HepG2 (cell line): ENCODE measurements at places on chromosomes 5 and 9. TPM values are rescaled to one million over a fixed set of nuclear protein-coding genes. Genes with fewer than 3 reads are reported as not detected.

- H3K27me3 ChIP-seq, result no peaks in the 10 kb centered on the region
- no peak overlapping the region for H3K4me3 ChIP-seq
- no peak for DNase-seq
- no peaks in the 10 kb centered on the region for H3K4me1 ChIP-seq
Observed at GRCh38 chr9:2602704-2603116, 18.9 kb upstream of the VLDLR start.

The IFNK gene
- not detected in 2 replicates for total RNA-seq

- no peak for DNase-seq
- H3K27me3 ChIP-seq, result no peaks in the 10 kb centered on the region
- H3K4me3 ChIP-seq, result no peak overlapping the region
- H3K36me3 ChIP-seq, result peaks cover 20% of the 10 kb centered on the region
- no peaks in the 10 kb centered on the region for H3K4me1 ChIP-seq
Observed at GRCh38 chr5:75356719-75357118, 19.7 kb downstream of the HMGCR start.

The AFAP1L1 gene
- total RNA-seq, result 0.38 and 0.66 TPM in 2 replicates

DNA sequence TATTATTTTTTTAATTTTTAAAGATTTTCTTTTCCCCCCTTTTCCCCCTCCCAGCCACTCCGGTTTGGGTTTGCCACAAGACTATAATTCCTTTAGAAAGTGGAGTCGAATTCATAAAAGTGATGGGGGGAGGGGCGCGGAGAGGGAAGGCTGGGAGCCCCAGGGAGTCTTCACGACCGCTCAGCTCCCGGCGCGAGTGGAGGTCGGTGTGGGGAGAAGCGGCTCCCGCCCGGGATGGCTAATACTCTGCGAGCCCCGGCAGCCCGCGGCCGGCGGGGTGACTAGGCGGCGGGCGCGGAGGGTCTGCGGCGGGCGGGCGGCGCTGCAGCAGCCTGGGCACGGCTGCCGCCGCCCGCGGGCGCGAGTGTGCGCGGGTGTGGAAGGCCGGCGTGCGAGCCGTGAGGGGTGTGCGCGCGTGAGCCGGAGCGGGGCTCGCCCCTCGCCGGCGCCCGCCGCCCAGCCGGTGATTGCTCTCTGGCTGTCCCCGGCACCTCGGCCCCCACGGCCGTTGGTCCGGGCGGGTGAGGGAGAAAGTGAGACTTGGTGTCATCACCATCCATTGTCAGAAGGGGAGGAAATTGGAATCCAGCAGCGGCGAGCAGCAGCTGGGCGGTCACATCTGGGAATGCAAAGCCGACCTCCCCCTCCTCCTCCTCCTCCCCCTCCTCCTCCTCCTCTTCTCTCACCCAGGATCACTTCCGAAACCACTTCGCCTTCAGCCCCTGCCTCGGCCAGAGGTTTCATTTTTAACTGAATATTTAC lies at the start of gene PARP8:
Gene PARP8 (plus strand): TSS at position 377 of the 762 bp plus-strand sequence. CDS start 459 bp downstream, outside the sequence.
- H3K36me3 ChIP-seq, result no peaks in the 10 kb centered on the region
- DNase-seq, result no peak
- no peaks in the 10 kb centered on the region for H3K27me3 ChIP-seq
- H3K4me3 ChIP-seq, result peak within 1 kb of the TSS; percentile 72
- no peak within 1 kb of the TSS for H3K27ac ChIP-seq
- H3K4me1 ChIP-seq, result no peaks in the 10 kb centered on the region

- peaks cover 10% of the 10 kb centered on the region for H3K4me1 ChIP-seq
- no peak overlapping the region for H3K27ac ChIP-seq
- H3K36me3 ChIP-seq, result no peaks in the 10 kb centered on the region
- H3K4me3 ChIP-seq, result no peak overlapping the region
Observed at GRCh38 chr5:149781612-149782011, 51.5 kb downstream of the PPARGC1B start.

The FOXD4L3 gene
- total RNA-seq, result not detected in 2 replicates

GRCh38 chr9:112193572-112194288 lies 18.6 kb upstream of the SUSD1 start:
- DNase-seq, result no peak
- no peaks in the 10 kb centered on the region for H3K27me3 ChIP-seq
- no peak overlapping the region for H3K4me3 ChIP-seq
- H3K27ac ChIP-seq, result no peak overlapping the region
- H3K4me1 ChIP-seq, result no peaks in the 10 kb centered on the region

- no peak for DNase-seq
- no peaks in the 10 kb centered on the region for H3K4me1 ChIP-seq
- no peaks in the 10 kb centered on the region for H3K36me3 ChIP-seq
- no peak overlapping the region for H3K4me3 ChIP-seq
- H3K27ac ChIP-seq, result no peak overlapping the region
Observed at GRCh38 chr5:137155261-137156000, 343.7 kb downstream of the SPOCK1 start.

DNA sequence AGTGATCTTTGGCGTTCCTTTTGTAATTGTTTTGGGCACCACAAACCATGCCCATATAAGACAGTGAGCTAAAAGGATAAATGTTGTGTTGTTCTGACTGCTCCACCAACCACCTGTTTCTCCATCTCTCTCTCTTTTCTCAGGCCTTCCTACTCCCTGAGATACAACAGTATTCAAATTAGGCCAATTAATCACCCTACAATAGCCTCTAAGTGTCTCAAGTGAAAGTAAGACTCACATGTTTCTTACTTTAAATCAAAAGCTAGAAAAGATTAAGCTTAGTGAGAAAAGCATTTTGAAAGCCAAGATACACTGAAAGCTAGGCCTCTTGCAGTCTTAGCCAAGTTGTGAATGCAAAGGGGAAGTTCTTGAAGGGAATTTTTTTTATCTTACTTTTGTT lies 268.8 kb upstream of the NREP start:
- no peak overlapping the region for H3K4me3 ChIP-seq
- no peak for DNase-seq
- H3K27me3 ChIP-seq, result no peaks in the 10 kb centered on the region
- H3K36me3 ChIP-seq, result no peaks in the 10 kb centered on the region
- no peak overlapping the region for H3K27ac ChIP-seq

The LAMC3 gene
- total RNA-seq, result 0.07 TPM in 1 of 2 replicates, not detected in the other

GRCh38 chr5:36215910-36216309 lies 25.8 kb downstream of the NADK2 start:
- H3K4me1 ChIP-seq, result no peaks in the 10 kb centered on the region
- H3K4me3 ChIP-seq, result no peak overlapping the region
- no peak overlapping the region for H3K27ac ChIP-seq
- DNase-seq, result no peak

GRCh38 chr9:4573634-4574389 lies 83.5 kb downstream of the SLC1A1 start:
- H3K27ac ChIP-seq, result no peak overlapping the region
- H3K4me3 ChIP-seq, result no peak overlapping the region
- no peak for DNase-seq
- no peaks in the 10 kb centered on the region for H3K36me3 ChIP-seq

- no peaks in the 10 kb centered on the region for H3K27me3 ChIP-seq
- no peak overlapping the region for H3K4me3 ChIP-seq
- no peaks in the 10 kb centered on the region for H3K4me1 ChIP-seq
- no peak for DNase-seq
- H3K36me3 ChIP-seq, result no peaks in the 10 kb centered on the region
Observed at GRCh38 chr5:57408714-57409113, 73.9 kb downstream of the ACTBL2 start.

DNA sequence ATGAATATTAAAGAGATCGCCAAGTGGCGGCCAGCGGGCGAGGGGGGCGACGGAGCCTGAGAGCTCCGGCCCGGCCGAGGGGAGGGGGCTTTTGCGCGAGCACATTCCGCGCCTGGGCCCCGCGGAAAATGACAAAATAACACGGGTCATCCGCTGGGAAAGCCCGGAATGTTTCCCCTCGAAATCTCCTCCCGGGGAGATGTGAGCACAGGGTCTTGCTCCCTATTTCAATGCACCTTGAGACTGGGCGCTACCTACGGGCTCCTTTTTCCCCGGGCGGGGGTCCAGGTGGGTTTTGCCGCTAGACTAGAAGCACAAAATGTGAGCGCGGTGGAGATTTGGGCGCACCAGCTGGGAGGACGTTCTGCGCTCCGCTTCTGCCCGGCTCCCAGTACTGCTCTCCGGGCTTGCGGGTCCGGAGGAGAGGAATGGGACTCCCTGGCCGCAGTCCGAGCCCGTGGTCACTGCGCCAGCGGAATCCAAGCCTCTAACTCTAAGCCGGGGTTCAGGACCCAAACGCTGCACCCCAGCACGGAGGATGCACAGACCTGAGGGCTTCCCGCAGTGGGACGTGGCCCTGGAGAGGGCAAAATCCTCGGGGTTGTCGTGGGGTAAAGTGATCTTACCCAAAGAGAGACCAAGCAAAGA lies 2.8 kb upstream of the PRDM12 start:
- peaks cover 25% of the 10 kb centered on the region for H3K27me3 ChIP-seq
- peaks cover 29% of the 10 kb centered on the region for H3K4me1 ChIP-seq
- DNase-seq, result no peak
- H3K27ac ChIP-seq, result no peak overlapping the region
- H3K4me3 ChIP-seq, result 0 out of 2 replicates have a peak overlapping the region, but pooled peaks have one; percentile 45

GRCh38 chr5:74576941-74577456 lies 63.5 kb downstream of the ENC1 start:
- H3K4me1 ChIP-seq, result peaks cover 86% of the 10 kb centered on the region
- no peak for DNase-seq
- no peaks in the 10 kb centered on the region for H3K27me3 ChIP-seq
- H3K27ac ChIP-seq, result peak overlapping the region; percentile 29

DNA sequence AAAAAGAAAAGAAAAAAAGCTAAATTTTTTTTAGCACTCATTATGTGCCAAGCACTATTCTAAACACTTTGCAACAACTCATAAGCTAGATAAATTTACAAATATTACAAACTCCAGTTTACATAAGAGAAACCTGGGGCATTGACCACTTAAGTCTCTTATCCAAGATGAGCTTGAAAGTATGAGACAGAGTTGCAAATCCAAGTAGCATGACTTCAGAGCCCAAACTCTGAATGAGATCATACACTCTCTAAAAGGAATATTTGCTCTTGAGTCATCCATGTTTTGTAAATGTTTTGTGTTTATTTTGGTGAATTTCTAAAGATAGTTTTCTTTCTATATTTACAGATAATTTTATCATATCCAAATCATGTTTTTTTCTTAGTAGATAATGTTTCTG lies 4.0 kb upstream of the SHOC1 start:
- DNase-seq, result no peak
- H3K4me3 ChIP-seq, result no peak overlapping the region
- H3K4me1 ChIP-seq, result no peaks in the 10 kb centered on the region
- no peaks in the 10 kb centered on the region for H3K36me3 ChIP-seq
- no peaks in the 10 kb centered on the region for H3K27me3 ChIP-seq

The RMRP gene
- 1,047 and 4,025 TPM in 2 replicates for total RNA-seq

The KIF4B gene
- total RNA-seq, result 0.04 and 0.11 TPM in 2 replicates

The SIT1 gene
- total RNA-seq, result 0.09 and 0.24 TPM in 2 replicates

The PCDHA1 gene
- total RNA-seq, result not detected in 2 replicates

DNA sequence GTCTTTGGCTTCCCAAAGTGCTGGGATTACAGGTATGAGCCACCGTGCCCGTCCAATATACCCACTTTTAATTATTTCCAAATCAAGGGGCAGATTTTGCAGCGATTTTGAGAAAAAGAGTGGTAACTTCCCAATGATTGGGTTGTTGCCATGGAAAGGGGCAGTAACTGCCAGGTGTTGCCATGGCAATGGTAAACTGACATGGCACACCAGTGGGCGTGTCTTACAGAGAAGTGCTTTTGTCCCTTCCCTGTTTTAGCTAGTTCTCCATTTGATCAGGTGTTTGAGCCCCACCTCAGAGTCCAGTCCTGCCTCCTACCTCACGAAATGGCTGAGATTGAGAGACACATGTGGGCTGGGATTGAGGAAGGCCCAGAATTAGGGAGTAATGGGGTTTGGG lies 86.3 kb upstream of the IER5L start:
- H3K4me1 ChIP-seq, result no peaks in the 10 kb centered on the region
- no peak overlapping the region for H3K27ac ChIP-seq
- no peaks in the 10 kb centered on the region for H3K36me3 ChIP-seq
- no peak for DNase-seq

DNA sequence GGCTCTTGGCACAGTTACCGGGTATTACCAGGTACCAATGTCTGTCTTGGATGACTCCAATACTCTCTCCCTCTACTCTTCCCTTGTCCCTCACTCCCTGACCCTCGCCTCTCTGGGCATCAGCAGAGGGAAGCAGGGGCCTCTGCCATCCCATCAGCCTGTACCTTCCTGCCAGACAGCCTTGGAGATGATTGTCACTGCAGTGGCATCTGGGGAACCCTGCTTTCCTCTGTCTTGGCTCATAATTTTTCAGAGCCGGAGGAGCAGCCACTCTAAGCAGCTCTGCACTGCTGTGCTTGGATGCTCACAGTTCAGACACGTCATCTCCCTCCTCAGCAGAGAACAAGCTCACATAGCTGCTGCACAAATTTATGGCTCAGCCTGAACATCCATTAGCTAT lies 274.1 kb downstream of the SMARCA2 start:
- H3K27me3 ChIP-seq, result peaks cover 5% of the 10 kb centered on the region; the same call in 1 of the 3 replicates
- DNase-seq, result no peak
- H3K4me1 ChIP-seq, result peaks cover 21% of the 10 kb centered on the region
- no peak overlapping the region for H3K27ac ChIP-seq

GRCh38 chr5:119789406-119790117 lies 160.2 kb downstream of the FAM170A start:
- H3K27ac ChIP-seq, result no peak overlapping the region
- H3K27me3 ChIP-seq, result no peaks in the 10 kb centered on the region
- H3K4me3 ChIP-seq, result no peak overlapping the region
- no peaks in the 10 kb centered on the region for H3K36me3 ChIP-seq
- DNase-seq, result no peak

GRCh38 chr5:151150471-151151262 lies 6.9 kb downstream of the ANXA6 start:
- no peak for DNase-seq
- no peaks in the 10 kb centered on the region for H3K27me3 ChIP-seq
- H3K27ac ChIP-seq, result peak overlapping the region; percentile 27
- H3K36me3 ChIP-seq, result peaks cover 9% of the 10 kb centered on the region
- peaks cover 53% of the 10 kb centered on the region for H3K4me1 ChIP-seq
- H3K4me3 ChIP-seq, result no peak overlapping the region

DNA sequence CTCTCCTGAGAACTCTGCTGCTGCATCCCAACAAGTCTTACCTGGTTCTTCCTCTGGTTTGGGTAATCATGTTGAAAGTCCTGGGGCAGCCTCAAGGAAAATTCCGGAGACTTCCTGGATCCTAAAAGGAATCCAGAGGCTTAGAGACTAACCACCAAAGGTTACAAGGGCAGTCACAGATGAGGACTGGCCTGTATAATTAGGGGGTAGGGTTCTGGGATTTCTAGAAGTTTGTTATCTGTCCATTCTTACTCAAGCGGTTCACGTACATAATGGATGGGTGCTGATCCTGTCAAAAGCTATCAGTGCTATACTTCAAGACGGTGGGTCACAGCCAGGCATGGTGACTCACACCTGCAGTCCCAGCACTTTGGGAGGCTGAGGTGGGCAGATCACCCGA lies 51.4 kb upstream of the EPB41L4B start:
- DNase-seq, result no peak
- H3K27me3 ChIP-seq, result 0 out of 3 replicates have a peak, but pooled peaks cover 4% of the 10 kb centered on the region

- H3K4me1 ChIP-seq, result peaks cover 41% of the 10 kb centered on the region
- no peaks in the 10 kb centered on the region for H3K36me3 ChIP-seq
- H3K27ac ChIP-seq, result no peak overlapping the region
- no peaks in the 10 kb centered on the region for H3K27me3 ChIP-seq
- H3K4me3 ChIP-seq, result no peak overlapping the region
- DNase-seq, result no peak
Observed at GRCh38 chr9:130576176-130576575, 3.2 kb upstream of the FUBP3 start.

The ZCCHC7 gene
- total RNA-seq, result 13.6 and 15.9 TPM in 2 replicates

GRCh38 chr5:168455201-168455600 lies 31.1 kb upstream of the RARS1 start:
- no peaks in the 10 kb centered on the region for H3K4me1 ChIP-seq
- H3K36me3 ChIP-seq, result peaks cover 44% of the 10 kb centered on the region
- no peak for DNase-seq
- no peak overlapping the region for H3K27ac ChIP-seq
